ENCODE measurements at places on chromosomes 12 and 14. TPM values are rescaled to one million over a fixed set of nuclear protein-coding genes. Genes with fewer than 3 reads are reported as not detected.

DNA sequence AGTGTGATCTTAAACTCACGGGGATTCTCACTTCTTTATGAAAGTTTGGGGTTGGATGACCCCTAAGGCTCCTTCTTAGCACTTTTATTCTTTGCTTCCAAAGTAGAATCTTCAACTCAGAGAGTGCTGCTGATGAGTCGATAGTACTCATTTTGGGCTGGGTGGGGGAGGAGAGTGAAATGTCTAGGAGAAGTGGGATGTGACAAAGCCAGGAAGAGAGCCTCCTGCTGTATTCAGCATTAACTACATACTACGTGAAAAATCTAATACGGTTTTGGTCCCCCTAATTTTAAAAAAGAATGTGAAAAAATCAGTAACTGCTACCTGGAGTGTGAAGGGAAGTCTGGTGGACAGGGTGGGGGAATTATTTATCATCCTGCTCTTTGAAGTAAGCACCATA lies 148.3 kb downstream of the SAMD4A start:
- no peaks in the 10 kb centered on the region for H3K4me1 ChIP-seq
- DNase-seq = no peak
- H3K27me3 ChIP-seq = no peaks in the 10 kb centered on the region
- no peak overlapping the region for H3K4me3 ChIP-seq
- H3K36me3 ChIP-seq = no peaks in the 10 kb centered on the region

DNA sequence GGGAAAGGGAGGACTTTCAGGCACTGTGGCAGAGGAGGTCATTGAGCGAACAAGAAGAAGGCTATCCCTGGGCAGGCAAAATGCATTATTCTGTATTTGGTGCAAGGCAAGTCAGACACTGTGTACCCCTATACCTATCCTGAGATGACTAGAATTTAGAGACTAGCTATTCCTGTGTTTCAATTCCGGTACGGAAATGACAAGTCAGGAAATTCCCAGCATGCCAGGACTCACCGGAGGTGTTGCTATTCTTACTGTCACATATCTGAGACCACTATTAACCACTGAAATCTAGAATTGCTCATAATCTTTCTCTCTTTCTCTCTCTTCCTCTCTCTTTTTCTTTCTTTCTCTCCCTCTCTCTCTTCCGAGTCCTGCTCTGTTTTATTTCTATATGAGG lies 297.1 kb downstream of the PDZRN4 start:
- no peak overlapping the region for H3K27ac ChIP-seq
- H3K36me3 ChIP-seq = no peaks in the 10 kb centered on the region
- peaks cover 3% of the 10 kb centered on the region for H3K27me3 ChIP-seq
- H3K4me3 ChIP-seq = no peak overlapping the region
- H3K4me1 ChIP-seq = no peaks in the 10 kb centered on the region
- no peak for DNase-seq

GRCh38 chr14:102066041-102066451 lies 20.8 kb downstream of the HSP90AA1 start:
- no peak for DNase-seq
- no peak overlapping the region for H3K27ac ChIP-seq
- peaks cover 3% of the 10 kb centered on the region for H3K4me1 ChIP-seq
- H3K36me3 ChIP-seq = no peaks in the 10 kb centered on the region
- no peaks in the 10 kb centered on the region for H3K27me3 ChIP-seq

- no peak overlapping the region for H3K27ac ChIP-seq
- peaks cover 15% of the 10 kb centered on the region for H3K36me3 ChIP-seq
- no peaks in the 10 kb centered on the region for H3K27me3 ChIP-seq
- no peak for DNase-seq
- H3K4me3 ChIP-seq = no peak overlapping the region
- H3K4me1 ChIP-seq = peaks cover 16% of the 10 kb centered on the region
Observed at GRCh38 chr14:55699131-55700057, 119.4 kb downstream of the KTN1 start.

DNA sequence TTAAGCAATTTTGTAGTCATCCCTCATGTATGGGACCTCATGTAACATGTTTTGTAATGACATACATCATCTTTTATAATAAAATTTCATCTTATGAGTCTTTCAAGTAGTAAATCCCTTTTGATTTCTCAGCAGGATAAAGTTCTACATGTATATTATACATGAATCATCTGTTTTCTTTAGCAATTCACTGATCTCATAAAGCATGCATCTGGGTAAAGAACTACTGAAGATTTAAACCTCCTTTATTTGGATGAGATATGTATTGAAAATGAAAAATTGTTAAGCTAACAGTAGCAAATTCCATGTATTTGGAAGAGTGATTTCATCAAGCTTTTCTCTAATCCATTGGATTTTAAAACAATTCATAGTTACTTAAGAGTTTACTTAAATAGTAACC lies 126.9 kb downstream of the KITLG start:
- H3K4me1 ChIP-seq = no peaks in the 10 kb centered on the region
- no peaks in the 10 kb centered on the region for H3K36me3 ChIP-seq
- H3K4me3 ChIP-seq = no peak overlapping the region

Gene POMT2
- total RNA-seq = 41.5 TPM

DNA sequence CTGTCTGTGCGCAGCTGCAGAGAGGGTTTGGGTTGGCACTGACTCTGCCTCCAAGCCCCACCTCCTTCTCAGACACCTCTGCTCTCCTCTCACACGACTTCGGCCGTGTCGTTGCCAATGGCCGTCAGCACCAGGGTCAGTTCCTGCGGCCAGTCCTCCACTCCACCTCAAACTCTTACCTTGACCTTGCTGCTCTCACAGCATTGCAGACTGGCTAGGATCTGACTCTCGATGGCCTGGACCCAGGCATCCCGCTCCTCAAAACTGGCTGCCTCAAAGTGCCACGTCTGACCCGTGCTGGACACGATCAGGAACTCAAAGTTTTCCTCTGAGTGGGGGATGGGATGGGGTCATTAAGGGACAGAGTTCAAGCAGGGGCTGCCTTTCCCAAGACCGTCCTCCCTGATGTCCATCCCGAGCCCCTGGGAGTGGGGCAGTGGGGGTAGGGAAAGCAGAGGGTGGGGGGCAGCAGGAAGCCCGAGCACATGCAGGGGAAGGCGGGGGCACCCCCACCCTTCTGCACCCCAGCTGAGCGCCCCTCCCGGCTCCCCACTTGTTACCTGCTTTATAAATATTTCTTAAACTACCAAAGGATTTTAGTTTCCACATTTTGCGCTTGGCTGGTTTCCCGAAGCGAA lies 10.7 kb downstream of the AGAP2 start:
- peaks cover 19% of the 10 kb centered on the region for H3K36me3 ChIP-seq
- H3K4me3 ChIP-seq = peak overlapping the region; percentile 64
- H3K27ac ChIP-seq = peak overlapping the region; percentile 7
- peaks cover 28% of the 10 kb centered on the region for H3K27me3 ChIP-seq
- peaks cover 9% of the 10 kb centered on the region for H3K4me1 ChIP-seq

GRCh38 chr12:237026-237815 lies 23.3 kb upstream of the SLC6A12 start:
- H3K4me3 ChIP-seq = no peak overlapping the region
- H3K4me1 ChIP-seq = no peaks in the 10 kb centered on the region
- DNase-seq = no peak
- no peak overlapping the region for H3K27ac ChIP-seq
- H3K27me3 ChIP-seq = no peaks in the 10 kb centered on the region
- H3K36me3 ChIP-seq = peaks cover 13% of the 10 kb centered on the region

DNA sequence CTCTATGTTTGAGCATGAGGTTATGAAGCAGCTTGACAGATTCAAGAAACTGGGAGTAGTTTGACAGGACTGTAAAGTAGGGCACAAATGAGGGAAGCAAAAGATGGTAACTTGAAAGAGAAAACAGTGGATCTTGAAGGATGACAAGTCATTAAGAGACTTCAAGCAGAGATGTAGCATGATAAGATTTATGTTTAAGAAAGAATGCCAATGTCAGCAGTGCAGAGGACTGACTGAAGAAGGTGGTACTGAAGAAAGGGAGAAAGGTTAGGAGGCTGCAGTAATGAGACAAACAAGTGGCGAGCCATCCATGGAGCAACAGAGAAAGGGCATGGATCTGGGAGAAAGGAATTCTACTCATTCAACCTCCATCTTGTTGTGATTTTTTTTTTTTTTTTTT lies 120.2 kb upstream of the RAP1B start:
- no peak overlapping the region for H3K27ac ChIP-seq
- no peaks in the 10 kb centered on the region for H3K36me3 ChIP-seq
- no peak overlapping the region for H3K4me3 ChIP-seq
- H3K4me1 ChIP-seq = no peaks in the 10 kb centered on the region
- H3K27me3 ChIP-seq = no peaks in the 10 kb centered on the region

DNA sequence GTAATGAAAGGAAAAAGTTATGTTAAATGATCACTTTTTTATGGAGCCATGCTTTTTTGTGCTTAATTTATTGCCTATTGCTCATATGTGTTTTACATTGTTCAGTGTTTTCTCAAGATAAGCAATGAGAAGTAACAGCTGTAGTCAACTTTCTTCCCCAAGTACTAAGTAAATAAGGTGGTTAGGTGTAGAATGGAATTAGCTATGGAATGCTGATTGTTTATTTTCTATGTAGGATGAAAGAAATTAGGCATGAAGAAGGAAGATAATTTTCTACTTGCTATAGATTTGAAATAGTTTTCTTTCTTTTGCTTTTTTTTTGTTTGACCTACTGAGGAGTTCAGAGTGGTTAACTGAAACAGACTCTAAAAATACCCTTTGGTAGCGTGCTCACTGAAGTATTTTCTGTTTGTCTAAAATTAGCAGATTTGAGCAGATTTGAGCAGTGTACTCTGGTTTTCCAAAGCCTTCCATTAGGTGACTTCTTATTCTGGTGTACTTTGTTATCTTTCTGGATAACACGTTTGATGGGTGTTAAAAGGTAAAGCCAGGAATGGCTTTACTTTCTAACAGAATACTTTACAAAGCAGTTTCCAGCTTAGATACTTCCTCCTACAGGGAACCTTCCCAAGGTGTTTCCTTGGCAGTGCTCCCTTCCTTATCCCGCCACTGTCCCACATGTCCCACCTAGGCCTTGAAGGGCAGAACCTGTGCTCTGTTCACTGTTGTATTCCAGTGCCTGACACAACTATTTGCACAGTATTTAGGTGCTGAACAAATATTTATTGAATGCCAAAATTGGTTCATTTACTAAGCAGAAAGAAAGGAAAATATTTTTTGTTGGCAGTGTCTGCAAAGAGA lies 56.0 kb downstream of the RASSF3 start:
- H3K4me1 ChIP-seq = peaks cover 31% of the 10 kb centered on the region
- H3K27me3 ChIP-seq = peaks cover 1% of the 10 kb centered on the region
- DNase-seq = no peak

Gene KRT2
- not detected for total RNA-seq

- H3K27me3 ChIP-seq = no peaks in the 10 kb centered on the region
- no peak overlapping the region for H3K4me3 ChIP-seq
- H3K36me3 ChIP-seq = no peaks in the 10 kb centered on the region
Observed at GRCh38 chr12:44812062-44812461, 64.1 kb downstream of the NELL2 start.

DNA sequence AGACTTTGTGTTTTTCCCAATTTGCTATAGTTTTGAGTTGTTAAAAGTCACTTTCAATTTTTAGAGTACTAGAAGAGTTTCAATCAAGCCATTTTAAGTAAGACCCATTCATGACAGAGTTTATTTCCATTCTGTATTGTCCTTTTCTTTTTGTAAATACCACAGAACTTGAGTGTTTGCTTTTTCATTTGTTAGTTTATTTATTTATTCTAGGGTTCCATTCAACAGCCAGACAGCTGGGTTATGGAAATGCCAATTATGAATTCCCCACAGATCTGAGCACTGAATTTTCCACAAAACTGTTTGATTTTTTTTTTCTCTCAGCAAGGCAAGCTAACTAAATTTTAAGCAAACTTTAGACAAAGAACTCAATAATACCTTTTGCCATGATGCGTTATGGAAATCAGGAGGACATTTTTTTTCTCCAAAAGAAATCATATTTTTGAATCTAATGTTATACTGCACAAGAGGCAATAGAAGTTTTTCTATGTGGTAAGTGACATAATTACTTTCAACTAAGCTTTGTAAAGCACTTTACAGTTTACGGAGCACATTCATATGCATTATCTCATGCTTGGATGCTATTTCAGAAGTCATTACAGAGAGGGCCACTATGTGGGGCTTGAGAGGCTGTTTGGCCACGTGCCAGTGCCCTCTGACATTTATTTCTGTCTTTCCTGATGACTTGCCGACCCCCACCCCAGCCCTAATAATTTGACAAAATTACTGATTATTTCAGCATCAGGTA lies 181.5 kb downstream of the VRK1 start:
- no peaks in the 10 kb centered on the region for H3K27me3 ChIP-seq
- H3K4me3 ChIP-seq = no peak overlapping the region
- H3K27ac ChIP-seq = no peak overlapping the region
- H3K4me1 ChIP-seq = no peaks in the 10 kb centered on the region

GRCh38 chr14:95255487-95255886 lies 64.2 kb downstream of the CLMN start:
- H3K27me3 ChIP-seq = no peaks in the 10 kb centered on the region
- no peak overlapping the region for H3K4me3 ChIP-seq
- no peaks in the 10 kb centered on the region for H3K36me3 ChIP-seq

GRCh38 chr14:31025367-31026076 lies at the start of gene AP4S1:
TSS of gene AP4S1 (plus strand) at chr14:31025649. CDS start at chr14:31066197, 40,548 bp downstream.
- peak within 1 kb of the TSS; percentile 84 for H3K27ac ChIP-seq
- H3K36me3 ChIP-seq = no peaks in the 10 kb centered on the region
- peak; percentile 72 for DNase-seq

GRCh38 chr12:27163048-27163715 lies 80.8 kb upstream of the C12orf71 start:
- H3K27ac ChIP-seq = no peak overlapping the region
- DNase-seq = no peak
- peaks cover 12% of the 10 kb centered on the region for H3K4me1 ChIP-seq
- H3K4me3 ChIP-seq = no peak overlapping the region
- H3K36me3 ChIP-seq = no peaks in the 10 kb centered on the region

GRCh38 chr12:41032386-41032785 lies 155.7 kb upstream of the PDZRN4 start:
- DNase-seq = no peak
- H3K4me3 ChIP-seq = no peak overlapping the region
- H3K27ac ChIP-seq = no peak overlapping the region

- DNase-seq = no peak
- H3K4me1 ChIP-seq = peaks cover 31% of the 10 kb centered on the region
- no peaks in the 10 kb centered on the region for H3K36me3 ChIP-seq
- H3K27me3 ChIP-seq = peaks cover 3% of the 10 kb centered on the region
- no peak overlapping the region for H3K4me3 ChIP-seq
Observed at GRCh38 chr12:109951136-109951535, 45.0 kb downstream of the GIT2 start.

DNA sequence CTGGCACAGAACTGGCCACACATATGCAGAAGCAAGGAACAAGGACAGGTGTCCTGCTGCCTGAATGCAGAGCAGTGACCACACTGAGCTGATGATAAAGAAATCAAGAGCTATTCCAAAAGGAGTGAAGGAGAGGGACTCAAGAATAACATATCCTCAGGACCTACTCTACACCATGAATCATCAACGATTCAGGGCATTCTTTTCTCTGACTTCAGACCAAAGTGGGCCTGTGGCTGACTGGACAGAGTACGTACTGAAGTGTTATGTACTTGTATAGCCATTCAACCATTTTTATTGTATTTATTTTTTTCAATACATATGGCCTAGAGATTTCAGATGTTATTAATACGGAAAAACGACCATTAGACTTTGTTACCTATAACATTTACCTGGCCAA lies 177.5 kb upstream of the TMTC1 start:
- peaks cover 9% of the 10 kb centered on the region for H3K4me1 ChIP-seq
- H3K4me3 ChIP-seq = no peak overlapping the region
- no peak for DNase-seq
- no peaks in the 10 kb centered on the region for H3K27me3 ChIP-seq

All from glutamatergic neuron (in vitro differentiated cells).